ENCODE measurements at places on chromosomes 6 and 20.

DNA sequence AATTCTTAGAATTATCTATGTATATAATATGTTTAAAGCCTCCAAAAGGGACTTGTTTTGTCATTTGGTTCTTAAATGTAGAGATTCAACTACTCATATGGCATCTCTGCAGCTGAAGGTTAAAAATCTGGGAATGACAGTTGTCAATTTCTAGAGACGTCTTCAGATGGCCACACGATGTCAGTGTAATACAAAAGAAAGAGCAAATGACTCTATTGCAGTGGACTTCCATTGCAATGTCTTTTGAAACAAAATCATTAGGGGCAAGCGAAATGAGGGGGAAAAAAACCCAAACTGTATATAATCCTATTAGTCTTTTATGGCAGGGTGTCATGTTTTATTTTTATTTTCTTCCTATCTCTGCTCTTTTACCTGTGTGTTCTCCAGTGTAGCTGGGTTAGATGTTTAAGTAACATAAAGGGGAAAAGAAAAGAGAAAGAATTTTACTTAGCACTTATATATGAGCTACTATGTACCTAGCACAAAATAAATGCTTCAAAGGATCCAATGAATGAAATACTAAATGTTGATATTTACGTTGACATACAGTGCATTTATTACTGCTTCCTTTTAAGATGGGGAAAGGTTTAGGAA is 26.2 kb downstream of the CCN2 start:
- no peak for DNase-seq

- no peak for DNase-seq
These were observed 26.5 kb downstream of the CYB5R4 start for GRCh38 chr6:83885984-83886383.

- DNase-seq, result no peak
These were observed 79.0 kb upstream of the LAMA2 start for GRCh38 chr6:128803911-128804310.

DNA sequence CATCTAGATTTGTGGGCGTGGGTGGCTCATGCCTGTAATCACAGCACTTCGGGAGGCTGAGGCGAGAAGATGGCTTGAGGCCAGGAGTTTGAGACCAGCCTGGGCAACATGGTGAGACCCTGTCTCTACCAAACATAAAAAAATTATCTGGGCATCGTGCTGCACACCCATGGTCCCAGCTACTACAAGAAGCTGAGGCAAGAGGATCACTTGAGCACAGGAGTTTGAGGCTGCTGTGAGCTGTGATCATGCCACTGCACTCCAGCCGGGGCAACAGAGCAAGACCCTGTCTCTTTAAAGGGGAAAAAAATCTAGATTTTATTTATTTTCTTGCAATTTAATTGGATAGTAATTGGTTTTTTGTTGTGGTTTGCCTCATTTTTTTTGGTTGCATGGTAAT is 53.6 kb downstream of the DEK start:
- no peak for DNase-seq

DNA sequence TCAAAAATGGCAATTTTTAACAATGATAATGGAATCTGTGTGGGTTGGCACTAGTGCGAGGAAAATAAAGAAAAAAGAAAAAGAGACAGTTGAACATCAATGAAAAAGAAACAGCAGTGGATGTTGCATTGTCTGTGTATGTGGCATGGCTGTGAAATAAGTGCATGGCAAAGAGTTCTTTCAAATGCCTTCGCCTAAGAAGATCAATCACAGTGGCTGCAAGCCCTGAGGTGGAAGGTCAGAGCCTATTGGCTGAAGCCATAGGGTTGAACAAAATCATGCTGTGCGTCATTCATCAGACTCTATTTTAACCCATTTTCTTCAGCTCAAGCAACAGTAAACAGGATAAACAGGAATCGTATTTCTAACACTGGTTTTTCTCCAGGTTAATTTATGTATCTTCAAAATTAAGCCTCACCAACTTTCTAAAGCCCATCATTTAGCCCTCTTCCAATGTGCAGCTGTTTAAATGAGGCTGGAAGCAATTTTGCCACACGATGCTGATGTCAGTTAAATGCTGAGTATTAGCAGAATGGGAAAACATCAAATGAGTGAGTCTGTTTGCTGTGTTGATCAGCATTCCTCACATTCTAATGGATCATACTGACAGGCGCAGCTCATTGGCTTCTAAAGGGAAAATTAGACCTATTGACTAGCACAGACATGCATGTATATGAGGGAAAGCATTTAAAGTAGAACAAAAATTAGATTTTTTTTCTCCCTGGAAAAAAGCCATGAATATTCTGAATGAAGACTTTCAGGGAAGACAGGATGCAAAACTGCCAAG is 955.9 kb upstream of the EYS start:
- DNase-seq, result no peak

DNA sequence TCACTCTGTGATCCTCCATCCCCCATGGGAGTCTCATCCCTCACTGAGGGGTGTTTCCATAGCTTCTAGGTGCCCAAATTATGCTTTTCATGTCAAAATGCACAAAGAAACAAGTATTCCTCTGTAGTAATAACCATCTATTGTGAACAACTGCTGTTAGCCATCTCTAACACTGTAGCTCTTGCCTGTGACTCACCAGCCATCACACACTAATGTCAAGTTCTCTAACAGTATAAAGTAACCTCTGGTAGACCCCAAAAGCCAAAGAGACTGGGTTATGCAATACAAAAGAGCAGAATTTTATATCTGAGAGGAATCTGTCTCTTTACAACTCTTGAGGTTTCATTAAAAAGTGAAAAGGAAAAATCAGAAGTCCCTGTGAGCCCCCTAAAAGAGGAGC is 25.4 kb upstream of the IYD start:
- no peak for DNase-seq

DNA sequence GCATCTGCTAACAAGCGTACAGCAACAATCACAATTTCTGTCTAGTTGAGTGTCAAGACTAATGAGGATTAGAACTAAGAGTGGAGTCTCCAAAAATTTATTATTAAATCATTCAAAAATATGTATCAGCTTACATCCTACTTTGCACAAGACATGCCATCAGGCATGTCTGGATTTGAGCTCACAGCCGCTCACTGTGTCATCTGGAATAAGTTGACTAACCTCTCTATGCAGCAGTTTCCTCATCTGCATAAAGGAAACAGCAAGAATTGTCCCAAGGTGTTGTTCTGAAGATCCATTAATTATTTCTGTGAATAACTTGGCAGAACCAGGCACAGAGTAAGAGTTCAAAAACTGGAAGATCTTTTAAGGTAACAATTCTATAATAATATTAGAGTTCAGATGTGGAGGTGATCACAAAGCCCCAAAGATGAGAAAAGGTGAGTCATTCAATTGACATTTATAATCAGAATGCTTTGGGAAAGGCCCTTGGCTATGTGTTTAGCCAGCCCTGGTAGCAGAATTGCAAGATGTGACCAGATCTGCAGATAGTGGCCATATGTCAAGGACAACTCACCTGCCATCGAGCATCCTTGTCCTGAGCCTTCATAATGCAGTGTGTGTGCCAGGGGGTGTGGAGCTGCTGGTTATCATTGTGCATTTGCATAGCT is 264.0 kb downstream of the FOXA2 start:
- DNase-seq, result no peak

DNA sequence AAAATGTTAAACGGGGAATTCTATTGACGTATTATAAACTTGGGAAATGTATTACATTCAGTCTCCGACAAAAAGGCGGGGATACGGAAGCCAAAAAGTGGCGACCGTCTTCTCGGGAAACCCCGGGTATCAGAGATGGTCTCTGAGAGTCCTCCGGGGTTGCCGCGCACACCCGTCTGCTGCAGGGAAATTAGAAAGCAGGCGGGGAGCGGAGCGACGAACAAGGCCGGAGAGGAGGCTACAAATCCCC is 1.5 kb downstream of the SALL4 start:
- DNase-seq, result no peak

GRCh38 chr6:20034408-20034769 is 177.9 kb downstream of the MBOAT1 start:
- no peak for DNase-seq

GRCh38 chr20:54515793-54516628 is 40.6 kb downstream of the DOK5 start:
- no peak for DNase-seq

DNA sequence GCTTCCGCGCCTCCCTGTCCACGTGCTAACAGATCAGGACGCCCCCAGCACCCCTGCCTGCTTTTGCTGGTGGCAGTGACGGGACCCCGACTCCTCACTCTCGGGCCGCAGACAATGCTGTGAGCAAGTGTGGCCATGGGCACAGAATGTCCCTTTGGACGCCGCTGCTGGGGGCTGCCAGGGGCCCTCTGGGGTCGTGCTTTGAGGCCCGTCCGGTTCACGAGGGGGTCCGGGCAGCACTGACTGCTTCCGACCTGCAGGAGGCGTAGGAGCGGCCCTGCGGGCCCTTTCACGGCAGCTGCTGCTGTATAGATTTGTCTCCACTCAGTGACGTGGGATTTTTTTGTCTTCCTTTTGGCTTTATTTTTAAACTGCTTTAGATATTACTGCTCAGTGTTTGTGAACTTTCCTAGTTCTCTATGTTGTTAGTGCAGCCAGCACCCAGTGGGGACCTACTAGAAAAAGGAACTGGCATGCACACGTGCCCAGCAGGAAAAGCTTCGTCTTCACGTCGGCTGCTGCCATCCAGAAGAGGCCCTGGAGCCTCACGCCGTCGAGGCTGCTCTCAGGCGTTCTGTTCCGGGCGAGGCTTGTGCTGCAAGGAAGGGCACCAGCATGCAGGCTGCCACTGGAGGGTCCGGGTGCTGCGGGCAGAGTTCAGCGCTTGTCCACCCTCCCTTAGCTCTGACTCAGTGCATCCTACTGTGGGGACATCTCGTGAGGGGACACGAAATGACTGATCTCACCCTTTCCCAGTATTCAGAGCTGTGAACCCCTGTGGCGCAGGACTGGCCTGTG is 21.7 kb downstream of the UCKL1 start:
- no peak for DNase-seq

DNA sequence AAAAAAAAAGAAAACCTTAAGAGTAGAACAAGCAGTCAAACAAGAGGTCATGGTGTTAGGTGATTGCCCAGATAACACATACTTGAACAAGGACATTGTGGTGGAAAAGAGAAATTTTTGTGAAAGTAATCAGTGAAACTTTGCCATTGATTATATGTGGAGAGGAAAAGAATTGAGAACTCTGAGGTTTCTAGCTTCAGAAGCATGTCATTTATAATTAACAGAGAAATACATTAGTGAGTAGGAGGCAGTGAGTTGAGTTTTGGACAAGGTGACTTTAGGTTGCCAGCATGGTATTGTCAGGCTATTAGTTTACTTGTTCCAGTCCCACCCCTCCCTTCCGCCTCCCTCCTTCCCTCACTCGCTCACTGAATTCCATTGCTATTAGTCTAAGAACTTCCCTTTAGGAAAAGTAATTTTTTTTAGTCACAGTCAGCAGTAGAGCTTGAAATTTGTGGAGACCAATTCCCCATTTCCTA is 17.2 kb downstream of the TAB2 start:
- DNase-seq, result no peak

DNA sequence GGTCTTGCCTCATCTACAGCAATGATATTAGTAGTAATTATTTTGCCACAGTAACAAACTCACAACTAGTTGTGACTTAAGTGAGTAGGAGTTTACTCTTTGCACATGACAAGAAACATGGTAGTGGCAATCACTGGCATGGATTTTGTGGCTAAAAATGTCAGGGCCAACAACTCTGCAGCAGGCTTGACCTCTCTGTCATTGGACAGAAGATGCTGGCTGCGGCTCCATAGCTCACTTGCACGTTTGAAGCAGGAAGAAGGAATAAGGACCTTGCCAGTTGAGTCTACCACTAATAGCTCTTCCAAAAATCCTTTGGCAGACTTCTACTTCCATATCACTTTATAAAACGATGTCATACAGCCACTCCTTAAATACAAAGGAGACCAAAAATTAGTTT is 117.3 kb downstream of the ADGRG6 start:
- no peak for DNase-seq

GRCh38 chr6:108920751-108921150 is 72.5 kb downstream of the ARMC2 start:
- no peak for DNase-seq

- no peak for DNase-seq
These were observed 10.5 kb downstream of the RPS6KA2 start for GRCh38 chr6:166616261-166617238.

GRCh38 chr6:27452496-27452897 is 20.4 kb downstream of the ZNF184 start:
- DNase-seq, result no peak

DNA sequence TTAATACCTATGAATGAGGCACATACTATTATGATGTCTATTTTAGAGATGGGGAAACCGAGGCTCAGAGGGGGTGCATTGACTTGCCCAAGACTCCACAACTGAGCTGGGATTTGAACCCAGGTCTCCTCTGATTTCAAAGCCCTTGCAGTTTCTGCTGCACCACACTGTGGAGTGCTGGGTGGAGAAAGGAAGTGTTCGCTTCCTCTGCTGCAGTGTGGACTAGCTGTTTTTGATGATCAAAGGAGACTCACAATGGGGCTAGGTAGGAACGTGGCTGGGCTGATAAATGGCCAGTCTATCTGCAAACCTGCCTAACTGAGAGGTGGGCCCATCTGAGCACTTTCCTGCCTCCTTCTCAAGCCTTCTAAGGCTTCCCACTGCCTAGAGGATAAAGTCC is 87.2 kb downstream of the CD40 start:
- no peak for DNase-seq

DNA sequence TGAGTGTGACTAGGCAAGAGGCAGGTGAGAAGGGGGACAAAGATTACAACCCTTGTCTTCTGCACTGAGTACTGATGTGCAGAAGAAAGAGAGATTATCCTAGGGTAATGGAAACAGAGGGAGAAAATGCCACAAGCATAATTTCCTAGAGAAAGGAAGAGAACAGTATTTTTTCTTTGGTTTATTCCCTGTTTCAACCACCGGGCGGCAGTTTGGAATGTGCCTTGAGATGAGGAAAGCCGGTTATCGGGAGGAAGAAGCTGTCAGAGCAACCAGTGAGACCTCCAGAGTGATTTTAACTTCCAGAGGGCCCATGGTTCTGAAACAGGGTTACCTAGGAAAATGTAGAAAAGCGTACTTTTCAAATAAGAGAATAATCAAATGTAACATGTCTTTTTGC is 121.4 kb downstream of the REV3L start:
- no peak for DNase-seq

GRCh38 chr20:57221916-57222630 is 44.4 kb downstream of the BMP7 start:
- no peak for DNase-seq

DNA sequence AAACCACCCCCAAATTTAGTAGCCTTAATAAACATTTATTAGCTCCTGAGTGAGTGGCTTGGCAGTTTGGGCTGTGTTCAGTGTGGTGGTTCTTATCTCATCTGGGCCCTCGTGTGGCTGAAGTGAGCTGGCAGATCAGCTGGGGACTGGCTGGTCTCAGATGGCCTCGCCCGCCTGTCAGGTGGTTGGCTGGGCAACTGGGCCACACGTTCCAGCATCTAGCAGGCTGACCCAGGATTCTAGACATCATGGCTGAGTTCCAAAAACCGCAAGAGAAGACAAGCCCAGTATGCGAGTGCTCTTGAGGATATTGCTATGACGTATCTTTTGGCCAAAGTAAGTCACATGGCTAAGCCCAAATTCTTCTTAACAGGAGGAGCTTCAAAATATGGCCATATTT is 28.9 kb downstream of the EIF2S2 start:
- no peak for DNase-seq

GRCh38 chr6:36422714-36423100 is 19.9 kb downstream of the PXT1 start:
- no peak for DNase-seq

- no peak for DNase-seq
These were observed 1.1 kb downstream of the SLPI start for GRCh38 chr20:45253261-45253660.

Data from activated T-helper 1 cell treated with anti-CD3 and anti-CD28 coated beads, Interleukin-2, amount 50 U/mL, for 16 hours (primary cell).